Activated CD4-positive, alpha-beta T cell treated with anti-CD3 and anti-CD28 coated beads, Interleukin-2, amount 10 ng/mL, durations not matched to agents 24 days and 14 days (primary cell): ENCODE measurements at places on chromosomes 13 and 19. TPM values are rescaled to one million over a fixed set of nuclear protein-coding genes. Genes with fewer than 3 reads are reported as not detected.

GRCh38 chr13:111642156-111642767 lies 321.8 kb downstream of the TEX29 start:
- H3K27me3 ChIP-seq = no peaks in the 10 kb centered on the region
- DNase-seq = no peak

- no peak overlapping the region for H3K4me3 ChIP-seq
- H3K27me3 ChIP-seq = peaks cover 37% of the 10 kb centered on the region
- DNase-seq = no peak
- no peaks in the 10 kb centered on the region for H3K4me1 ChIP-seq
These were observed 70.7 kb upstream of the ANKRD10 start for GRCh38 chr13:110985541-110985940.

DNA sequence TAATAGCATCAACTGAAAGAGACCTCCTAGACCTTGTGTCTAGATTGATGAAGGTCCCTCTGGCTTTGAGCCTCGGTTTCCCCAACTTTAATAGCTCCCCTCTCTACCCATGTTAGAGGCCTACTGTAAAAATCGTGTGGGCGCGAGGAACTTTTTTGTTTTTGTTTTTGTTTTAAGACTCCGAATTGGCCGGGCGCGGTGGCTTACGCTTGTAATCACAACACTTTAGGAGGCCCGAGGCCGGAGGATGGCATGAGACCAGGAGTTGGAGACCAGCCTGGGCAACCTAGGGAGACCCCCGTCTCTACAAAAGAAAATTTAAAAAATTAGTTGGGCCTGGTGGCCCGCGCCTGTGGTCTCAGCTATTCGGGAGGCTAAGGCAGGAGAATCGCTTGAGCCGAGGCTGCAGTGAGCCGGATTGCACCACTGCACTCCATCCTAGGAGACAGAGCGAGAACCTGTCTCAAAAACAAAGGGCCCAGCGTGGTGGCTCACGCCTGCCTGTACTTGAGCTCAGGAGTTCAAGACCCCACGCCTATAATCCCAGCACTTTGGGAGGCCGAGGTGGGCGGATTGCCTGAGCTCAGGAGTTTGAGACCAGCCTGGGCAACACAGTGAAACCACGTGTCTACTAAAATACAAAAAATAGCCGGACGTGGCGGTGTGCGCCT lies 858 bp upstream of the PPP6R1 start:
- peak overlapping the region; percentile 89 for H3K4me3 ChIP-seq
- no peak for DNase-seq
- peaks cover 36% of the 10 kb centered on the region for H3K36me3 ChIP-seq
- H3K27me3 ChIP-seq = peaks cover 2% of the 10 kb centered on the region

DNA sequence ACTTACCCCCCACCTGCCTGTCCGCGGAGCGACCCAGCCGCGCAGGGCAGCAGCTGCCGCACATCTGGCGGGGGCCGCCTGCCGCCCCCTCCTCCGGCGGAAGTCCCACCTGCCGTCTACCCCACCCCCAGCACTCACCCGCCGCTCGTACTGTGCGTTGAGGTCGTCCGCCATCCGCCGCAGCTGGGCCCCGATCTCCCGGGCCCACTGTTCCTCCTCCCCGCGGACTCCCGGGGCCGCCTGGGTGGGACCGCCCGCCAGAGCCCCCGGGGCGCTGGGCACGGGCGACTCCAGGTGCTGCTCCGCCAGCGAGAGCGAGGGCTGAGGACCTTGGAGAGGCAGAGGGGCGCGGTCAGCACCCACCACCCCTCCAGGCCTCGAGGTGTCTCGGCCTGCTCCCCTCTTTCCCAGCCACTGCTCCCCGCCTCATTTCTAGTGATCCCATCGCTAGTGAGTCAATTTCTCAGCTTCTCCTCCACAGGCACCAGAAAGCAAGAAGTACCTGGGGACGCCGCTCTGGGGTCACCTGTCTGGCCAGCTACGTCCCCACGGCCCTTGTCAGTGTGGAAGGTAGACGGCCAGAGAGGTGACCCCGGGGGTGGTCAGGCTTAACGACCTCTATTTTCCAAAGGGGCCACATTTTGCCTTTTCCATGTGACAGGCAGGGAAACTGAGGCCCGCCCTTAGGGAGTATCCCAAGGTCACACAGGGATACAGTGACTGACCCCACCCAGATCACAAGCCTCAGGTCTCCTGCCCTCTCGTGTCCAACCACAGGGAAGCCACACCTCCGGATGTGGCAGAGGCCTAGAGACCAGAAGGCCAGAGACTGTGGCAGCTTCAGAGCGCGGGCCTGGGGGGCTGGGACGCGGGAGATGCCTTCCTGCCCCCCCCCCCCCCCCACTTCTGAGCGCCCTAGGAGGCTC lies 4.3 kb downstream of the BBC3 start:
- H3K27ac ChIP-seq = peak overlapping the region; percentile 92
- H3K36me3 ChIP-seq = peaks cover 21% of the 10 kb centered on the region
- peaks cover 18% of the 10 kb centered on the region for H3K4me1 ChIP-seq
- no peaks in the 10 kb centered on the region for H3K27me3 ChIP-seq

DNA sequence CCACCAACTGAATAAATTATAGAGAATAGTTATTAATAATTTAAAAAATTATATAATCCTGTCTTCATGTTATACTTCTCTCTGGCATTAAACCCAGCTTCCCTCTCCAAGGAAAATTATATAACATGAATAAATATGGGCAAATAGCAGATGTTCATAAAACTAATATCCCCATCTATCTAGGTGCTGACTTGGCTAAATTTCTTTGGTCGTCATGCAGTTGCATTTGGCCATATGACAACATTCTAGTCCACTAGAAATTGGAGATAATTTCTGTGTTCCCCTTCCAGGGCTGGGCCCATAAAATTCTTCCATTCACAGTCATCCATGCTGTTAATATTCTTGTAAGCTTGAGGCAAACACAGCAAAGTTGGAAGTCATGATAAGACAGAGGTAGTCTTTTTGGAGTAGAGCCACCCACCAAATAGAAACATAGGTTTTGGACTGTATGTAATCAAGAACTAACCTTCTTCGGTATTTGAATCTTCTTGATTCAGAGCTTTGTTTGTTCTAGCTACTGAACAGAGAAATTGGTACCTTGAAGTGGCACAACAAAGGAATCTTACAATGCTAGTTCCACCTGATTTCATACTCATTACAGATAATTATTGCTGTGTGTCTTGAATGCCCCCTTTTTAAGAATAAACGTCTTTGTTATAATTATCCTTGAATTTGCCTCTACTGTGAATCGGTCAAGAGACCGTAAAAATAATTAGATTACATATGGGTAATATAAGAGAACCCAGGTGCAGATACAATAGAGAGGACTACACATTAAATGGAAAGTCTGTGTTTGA lies 678.5 kb upstream of the PCDH20 start:
- no peaks in the 10 kb centered on the region for H3K36me3 ChIP-seq
- DNase-seq = no peak
- no peak overlapping the region for H3K27ac ChIP-seq

DNA sequence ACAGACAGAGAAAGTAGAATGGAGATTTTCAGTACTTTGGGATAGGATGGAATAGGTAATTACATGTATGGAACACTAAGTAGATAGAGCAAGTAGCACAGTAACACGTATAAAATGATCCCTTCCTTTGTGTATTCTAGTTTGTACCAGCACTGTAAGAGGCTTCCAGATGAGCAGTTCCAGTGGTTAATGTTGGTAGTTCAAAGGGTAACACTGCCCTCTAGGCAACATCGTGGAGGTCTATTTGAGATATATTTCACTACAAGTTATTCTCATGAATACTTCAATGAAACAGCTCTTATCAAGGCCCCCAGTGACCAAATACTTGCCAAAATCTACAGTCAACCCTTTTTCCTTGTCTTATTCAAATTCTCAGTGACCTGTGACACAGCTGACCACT lies 13.5 kb upstream of the ZNF563 start:
- H3K27ac ChIP-seq = no peak overlapping the region
- H3K4me3 ChIP-seq = no peak overlapping the region
- H3K27me3 ChIP-seq = no peaks in the 10 kb centered on the region
- H3K4me1 ChIP-seq = no peaks in the 10 kb centered on the region

GRCh38 chr19:43781630-43782310 lies 997 bp upstream of the KCNN4 start:
- peak overlapping the region; percentile 85 for H3K4me3 ChIP-seq
- peaks cover 34% of the 10 kb centered on the region for H3K36me3 ChIP-seq
- peak; percentile 63 for DNase-seq
- peak overlapping the region; percentile 87 for H3K27ac ChIP-seq
- H3K27me3 ChIP-seq = no peaks in the 10 kb centered on the region

GRCh38 chr13:48448959-48449614 lies 36.2 kb upstream of the LPAR6 start:
- no peak overlapping the region for H3K27ac ChIP-seq
- DNase-seq = no peak
- no peaks in the 10 kb centered on the region for H3K27me3 ChIP-seq
- peaks cover 36% of the 10 kb centered on the region for H3K36me3 ChIP-seq

DNA sequence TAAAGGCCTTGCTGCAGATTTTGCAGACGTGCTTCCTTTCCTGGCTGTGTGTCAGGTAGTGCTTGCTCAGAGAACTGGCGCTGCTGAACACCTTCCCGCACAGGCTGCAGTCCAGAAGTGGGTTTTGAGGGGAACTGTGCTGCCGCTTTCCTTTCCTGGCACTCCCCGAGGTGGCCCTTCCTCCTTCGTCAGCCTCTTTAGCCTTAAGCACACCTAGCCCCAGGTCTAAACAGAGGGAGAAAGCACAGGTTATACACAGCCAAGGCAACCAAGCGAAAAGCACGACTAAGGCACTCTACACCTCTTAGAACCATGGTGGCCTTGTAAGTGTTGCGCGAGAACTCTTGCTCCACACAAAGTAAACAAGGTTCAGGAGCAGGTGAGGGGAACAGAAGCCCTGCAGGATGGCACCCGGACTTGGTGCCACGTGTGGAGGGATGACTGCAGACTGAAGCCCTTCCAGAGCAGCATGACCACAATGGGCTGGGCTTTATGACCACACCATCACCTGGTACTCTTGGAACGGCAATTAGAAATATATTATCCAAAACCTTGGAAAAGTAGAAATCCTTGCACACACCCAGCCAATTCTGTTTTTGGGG lies 23.6 kb downstream of the ZNF541 start:
- no peak for DNase-seq
- H3K4me1 ChIP-seq = peaks cover 3% of the 10 kb centered on the region
- H3K36me3 ChIP-seq = no peaks in the 10 kb centered on the region
- H3K27ac ChIP-seq = no peak overlapping the region
- no peak overlapping the region for H3K4me3 ChIP-seq

DNA sequence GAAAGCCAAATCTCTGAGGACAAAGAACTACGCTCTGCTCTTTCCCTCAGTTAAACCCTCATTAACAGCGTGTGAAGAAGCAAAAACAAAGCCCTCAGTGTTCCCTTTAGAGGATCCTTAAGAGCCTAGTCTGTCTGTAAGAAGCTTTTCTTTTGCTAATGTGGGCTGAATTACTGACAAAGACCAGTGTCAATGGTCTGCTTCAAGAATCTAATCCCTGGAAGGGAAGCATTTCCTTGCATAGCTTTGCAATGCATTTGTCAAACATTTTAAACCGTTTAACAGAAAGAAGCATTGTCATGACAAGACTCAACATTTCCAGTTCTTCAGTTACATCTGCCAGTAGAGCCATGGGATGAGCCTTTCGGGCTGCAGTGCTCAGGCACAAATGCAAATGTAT lies 64.9 kb downstream of the EDNRB start:
- no peak for DNase-seq
- H3K4me3 ChIP-seq = no peak overlapping the region
- H3K27ac ChIP-seq = no peak overlapping the region
- no peaks in the 10 kb centered on the region for H3K4me1 ChIP-seq

GRCh38 chr13:110471156-110471832 lies 90.2 kb downstream of the RAB20 start:
- peaks cover 9% of the 10 kb centered on the region for H3K27me3 ChIP-seq
- no peak for DNase-seq
- H3K4me3 ChIP-seq = no peak overlapping the region
- H3K27ac ChIP-seq = peak overlapping the region; percentile 48
- peaks cover 3% of the 10 kb centered on the region for H3K4me1 ChIP-seq
- H3K36me3 ChIP-seq = no peaks in the 10 kb centered on the region

GRCh38 chr13:89627996-89628395 lies 1719.5 kb upstream of the MIR17HG start:
- H3K27ac ChIP-seq = no peak overlapping the region
- H3K4me3 ChIP-seq = no peak overlapping the region
- no peak for DNase-seq
- H3K36me3 ChIP-seq = no peaks in the 10 kb centered on the region
- no peaks in the 10 kb centered on the region for H3K4me1 ChIP-seq

GRCh38 chr13:31320946-31321345 lies 121.2 kb downstream of the B3GLCT start:
- peaks cover 1% of the 10 kb centered on the region for H3K36me3 ChIP-seq
- no peaks in the 10 kb centered on the region for H3K27me3 ChIP-seq
- H3K27ac ChIP-seq = no peak overlapping the region
- no peaks in the 10 kb centered on the region for H3K4me1 ChIP-seq
- no peak for DNase-seq
- no peak overlapping the region for H3K4me3 ChIP-seq

DNA sequence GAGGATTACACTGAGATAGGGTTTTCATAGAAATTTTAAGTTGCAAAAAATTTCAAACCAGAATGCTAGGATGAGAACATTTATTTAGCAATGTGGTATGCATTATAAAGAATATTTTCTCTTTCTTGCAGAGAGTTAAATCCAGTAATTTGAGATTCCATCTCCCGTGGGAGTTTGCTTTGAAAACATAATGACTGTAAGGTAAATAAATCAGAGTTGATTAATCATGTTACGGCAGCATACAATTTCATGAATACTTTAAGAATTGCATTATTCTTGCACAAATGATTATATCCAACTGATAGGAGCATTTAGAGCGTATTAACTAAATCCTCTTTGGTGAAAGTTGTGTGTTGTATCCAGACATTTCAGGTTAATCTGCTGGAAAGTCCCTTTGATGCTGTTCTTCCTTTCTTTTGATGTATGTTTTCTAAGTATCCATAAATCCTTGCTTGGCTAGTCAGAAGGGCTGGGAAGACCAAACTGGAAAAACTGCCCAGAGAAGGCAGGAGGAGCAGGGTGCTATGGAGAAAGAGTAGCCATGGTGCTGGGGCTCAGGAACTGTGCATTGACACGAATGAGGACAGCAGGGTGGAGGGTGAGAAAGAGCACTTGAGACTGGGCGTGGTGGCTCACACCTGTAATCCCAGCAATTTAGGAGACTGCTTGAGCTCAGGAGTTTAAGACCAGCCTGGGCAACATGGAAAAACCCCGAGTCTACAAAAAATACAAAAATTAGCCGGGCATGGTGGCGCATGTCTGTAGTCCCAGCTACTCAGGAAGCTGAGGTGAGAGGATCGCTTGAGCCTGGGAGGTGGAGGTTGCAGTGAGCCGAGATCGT lies 4.8 kb upstream of the GJA3 start:
- H3K36me3 ChIP-seq = no peaks in the 10 kb centered on the region
- H3K27ac ChIP-seq = peak overlapping the region; percentile 49
- H3K27me3 ChIP-seq = peaks cover 46% of the 10 kb centered on the region
- no peak overlapping the region for H3K4me3 ChIP-seq

Gene SGCG
- not detected in 2 replicates for total RNA-seq

Gene PTH2
- not detected in 2 replicates for total RNA-seq

Gene APLP1
- 2.0 and 2.4 TPM in 2 replicates for total RNA-seq

Gene ZNF737
- total RNA-seq = 7.2 and 8.5 TPM in 2 replicates

Gene ZNF724
- total RNA-seq = 15.5 and 16.1 TPM in 2 replicates
